Jurkat, Clone E6-1 (cell line): ENCODE measurements at places on chromosomes 2 and 18.
A peak's percentile ranks its signal among the peaks of the same experiment; 100 is the strongest.

DNA sequence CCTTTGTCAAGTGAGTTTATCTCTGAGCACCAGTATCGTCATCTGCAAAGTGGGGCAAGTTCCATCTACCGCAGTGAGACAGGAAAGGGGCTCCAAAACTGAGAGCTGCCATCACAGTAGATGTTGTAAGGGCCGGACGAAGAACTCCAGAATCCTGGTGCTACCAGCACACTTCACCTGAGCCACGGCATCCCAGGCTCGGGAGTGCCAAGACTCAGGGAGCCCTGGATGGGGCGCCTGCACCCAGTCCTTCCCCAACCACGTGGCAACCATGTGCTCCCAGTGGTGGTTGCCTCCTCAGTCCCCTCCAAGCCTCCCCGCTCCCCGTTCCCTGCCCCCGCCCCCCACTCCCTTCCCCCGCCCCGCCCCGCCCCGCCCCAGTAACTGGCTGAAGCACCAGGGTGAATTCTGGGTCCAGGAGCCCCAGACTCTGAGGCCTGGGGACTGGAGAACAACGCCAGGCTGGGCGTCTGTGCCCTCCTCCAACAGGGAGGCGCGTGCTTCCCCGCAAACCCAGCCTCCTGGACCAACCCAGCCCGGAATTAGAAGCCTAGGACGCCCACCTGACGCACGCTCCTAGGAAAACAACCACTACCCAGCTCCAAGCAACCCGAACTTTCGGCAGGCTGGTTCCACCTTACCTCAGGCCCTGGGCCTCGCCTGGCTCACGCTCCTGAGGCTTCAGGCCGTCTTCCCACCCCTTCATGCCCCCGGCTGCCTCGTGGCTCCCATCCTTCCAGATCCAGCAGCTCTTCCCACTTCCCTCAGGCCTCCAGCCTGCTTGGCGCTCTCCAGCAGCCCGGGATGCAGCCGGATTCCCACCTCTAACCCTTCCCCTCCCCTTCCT lies 67.6 kb downstream of the LAMA3 start:
- DNase-seq: no peak

DNA sequence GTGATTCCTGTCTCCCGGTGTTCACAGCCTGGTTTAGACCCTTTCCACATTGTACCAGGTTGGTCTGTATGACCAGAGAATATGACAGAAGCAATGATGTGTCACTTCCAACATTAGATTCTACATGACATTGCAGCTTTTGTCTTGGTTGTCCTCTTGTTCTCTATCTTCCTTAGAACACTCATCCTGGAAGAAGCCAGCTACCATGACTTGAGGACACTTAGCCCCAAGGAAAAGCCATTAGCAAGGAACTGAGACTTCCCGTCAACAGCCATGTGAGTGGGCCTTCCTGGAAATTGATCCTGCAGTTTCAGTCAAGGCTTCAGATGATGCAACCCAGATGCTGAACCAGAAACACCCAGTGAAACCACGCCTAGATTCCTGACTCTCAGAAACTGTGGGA lies 143.3 kb downstream of the MREG start:
- DNase-seq: no peak

GRCh38 chr2:65737452-65738011 lies 305.1 kb upstream of the SPRED2 start:
- no peak for DNase-seq

DNA sequence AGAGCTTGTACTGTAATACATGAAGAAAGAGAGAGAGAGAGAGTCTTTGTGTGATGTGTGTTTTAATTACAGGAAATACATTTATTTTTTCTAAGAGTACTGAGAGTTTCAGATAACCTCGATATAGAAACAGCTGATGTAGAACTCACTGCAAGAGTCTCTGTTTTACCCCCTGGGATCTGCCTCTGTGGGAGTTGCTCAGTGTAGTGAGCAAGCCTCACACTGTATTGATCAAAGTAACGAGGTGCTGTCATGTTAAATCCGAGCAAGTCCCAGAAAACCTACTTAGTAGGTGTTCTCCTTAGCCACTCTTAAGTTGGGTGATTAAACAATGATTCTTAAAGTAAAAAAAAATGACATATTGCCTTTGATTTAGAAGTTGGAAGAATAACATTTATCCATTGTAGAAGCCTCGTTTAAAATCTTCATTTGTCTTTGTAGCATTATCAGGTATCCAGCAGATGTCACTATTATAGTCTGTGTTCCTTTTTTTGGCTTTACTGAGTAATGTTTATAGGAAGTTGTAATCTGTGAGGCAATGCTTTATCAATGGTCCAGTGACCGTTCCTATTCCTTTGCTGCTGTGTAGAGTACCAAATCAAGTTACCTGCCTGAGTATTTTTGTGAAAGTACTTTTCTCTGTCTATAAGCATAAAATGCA lies 219.0 kb downstream of the MYO3B start:
- DNase-seq: no peak

- DNase-seq: no peak
Observed at GRCh38 chr18:73232933-73233332, 365.1 kb upstream of the NETO1 start.

GRCh38 chr2:201633661-201634249 lies 9.5 kb downstream of the TMEM237 start:
- DNase-seq: no peak

DNA sequence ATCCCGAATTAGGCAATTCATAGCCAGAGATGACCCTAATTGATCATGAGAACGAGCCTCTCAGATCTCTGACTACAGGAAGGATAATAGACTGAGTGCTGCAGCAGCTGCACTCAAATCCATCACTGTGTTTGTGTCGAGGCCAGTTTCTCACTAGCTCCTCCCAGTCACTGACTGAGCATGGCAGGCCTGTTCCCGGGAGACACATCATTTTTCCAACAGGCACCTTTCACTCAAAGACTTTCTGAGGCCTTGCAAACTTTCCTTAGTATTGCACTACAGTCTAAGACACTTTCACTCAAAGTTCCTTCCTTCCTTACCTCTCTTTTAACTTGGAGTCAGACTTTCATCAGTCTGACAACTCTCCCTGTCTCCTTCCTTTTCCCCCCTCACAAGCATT lies 13.7 kb downstream of the SOS1 start:
- DNase-seq: no peak

- DNase-seq: peak; percentile 73
Observed at GRCh38 chr2:100246163-100247145, 75.8 kb downstream of the LONRF2 start.

- DNase-seq: no peak
Observed at GRCh38 chr2:95700519-95700918, 108.7 kb downstream of the TRIM43 start.

DNA sequence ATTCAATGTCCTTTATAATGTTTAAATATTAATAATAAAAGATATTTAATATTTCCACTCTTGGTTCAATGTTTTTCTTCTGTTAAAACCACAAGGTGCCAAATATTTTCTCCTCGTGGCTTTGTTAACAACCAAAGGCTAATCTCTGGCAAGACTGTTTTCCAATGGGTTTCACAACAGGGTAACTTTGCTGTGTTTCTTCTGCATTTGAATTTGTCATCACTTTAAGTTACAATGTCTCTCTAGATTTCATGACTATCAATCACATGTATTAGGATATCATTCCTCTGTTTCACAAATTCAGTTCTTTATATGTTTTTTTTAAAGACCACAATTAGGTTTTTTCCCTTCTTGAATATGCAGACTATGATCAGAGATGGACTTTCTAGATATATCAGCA lies 469.8 kb upstream of the ACVR2A start:
- DNase-seq: no peak

GRCh38 chr18:22432657-22433137 lies 15.0 kb upstream of the CTAGE1 start:
- no peak for DNase-seq

GRCh38 chr18:63970809-63971205 lies 926 bp downstream of the SERPINB8 start:
- DNase-seq: no peak

GRCh38 chr2:20618468-20618885 lies 32.4 kb downstream of the HS1BP3 start:
- DNase-seq: no peak

- no peak for DNase-seq
Observed at GRCh38 chr18:79720359-79720733, 40.7 kb downstream of the CTDP1 start.

DNA sequence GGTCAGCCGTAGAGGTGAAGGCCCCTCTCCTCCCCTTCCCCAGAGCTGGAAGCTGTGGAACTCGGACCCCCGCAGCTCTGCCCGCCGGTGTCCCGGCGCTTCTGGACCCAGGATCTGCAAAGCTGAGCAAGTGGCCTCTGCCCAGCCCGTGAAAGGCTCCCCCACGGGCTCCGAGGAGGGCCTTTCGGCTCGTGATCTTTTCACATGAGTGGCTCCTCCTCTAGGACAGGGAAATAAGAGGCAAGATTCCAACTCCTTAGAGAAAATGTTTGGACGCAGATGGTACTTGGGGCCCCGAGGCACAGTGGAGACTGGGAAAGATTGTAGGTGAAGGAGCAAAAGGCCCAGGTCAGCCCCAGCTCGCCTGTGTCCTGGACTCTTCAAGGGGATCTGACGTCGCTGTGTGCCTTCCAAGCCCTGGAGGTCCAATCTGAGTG lies 48.2 kb upstream of the SP3 start:
- DNase-seq: no peak

DNA sequence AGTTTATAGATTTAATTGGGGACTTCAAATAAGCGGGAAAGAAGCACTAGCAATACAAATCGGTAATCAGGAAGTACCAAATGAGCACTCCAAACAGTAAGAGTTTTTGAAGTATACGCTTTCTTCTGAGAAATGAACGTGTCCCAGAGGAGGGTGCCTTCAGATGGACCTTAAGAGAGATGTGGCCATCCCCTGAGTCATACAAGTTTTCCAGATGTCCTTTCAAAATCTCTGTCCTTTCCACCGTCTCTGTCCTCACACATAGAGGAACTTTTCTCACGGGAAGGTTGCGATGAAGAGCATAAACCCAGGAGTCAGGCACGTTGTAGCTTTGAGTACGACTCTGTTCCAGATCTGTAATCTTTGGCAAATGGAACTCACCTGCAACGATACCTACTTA lies 1.7 kb upstream of the SMAD2 start:
- DNase-seq: no peak

DNA sequence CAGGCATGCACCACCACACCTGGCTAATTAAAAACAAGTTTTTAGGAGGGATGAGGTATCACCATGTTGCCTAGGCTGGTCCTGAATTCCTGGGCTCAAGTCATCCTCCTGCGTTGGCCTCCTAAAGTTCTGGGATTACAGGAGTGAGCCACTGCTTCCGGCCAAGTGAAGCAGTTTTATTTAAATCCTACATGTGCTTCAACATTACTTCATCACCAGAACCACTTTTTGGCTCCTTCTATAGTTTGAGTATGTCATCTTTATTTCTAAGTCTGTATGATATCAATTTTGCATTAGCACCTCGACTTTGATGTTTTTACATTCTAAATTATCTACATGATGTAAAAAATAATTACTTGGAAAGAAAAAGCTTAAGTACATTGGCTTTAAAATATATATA lies 144.3 kb downstream of the FMNL2 start:
- DNase-seq: no peak

GRCh38 chr2:165440367-165440766 lies 29.1 kb upstream of the CSRNP3 start:
- no peak for DNase-seq

GRCh38 chr18:77079954-77080682 lies 52.5 kb downstream of the MBP start:
- DNase-seq: no peak

DNA sequence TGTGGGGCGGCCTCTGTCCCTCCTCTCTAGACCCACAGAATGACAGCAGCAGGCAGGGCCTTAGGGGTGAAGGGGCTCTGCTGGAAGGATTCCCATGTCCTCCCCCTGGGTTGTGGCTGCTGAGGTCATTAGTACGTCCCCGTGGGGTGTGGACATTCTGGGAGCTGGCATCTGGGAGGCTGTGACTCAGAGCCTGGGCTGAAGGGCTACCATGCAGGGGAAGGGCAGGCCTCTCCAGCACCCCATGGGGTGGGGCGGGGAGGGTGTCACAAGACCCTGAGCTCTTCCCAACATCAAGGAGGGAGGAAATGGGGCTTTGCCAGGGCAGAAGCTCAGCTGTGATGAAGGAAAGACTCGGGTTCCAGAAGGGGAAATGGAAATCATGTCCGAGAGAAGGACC lies 105.8 kb upstream of the SMAD2 start:
- no peak for DNase-seq

- DNase-seq: no peak
Observed at GRCh38 chr2:213015387-213016165, 135.8 kb downstream of the IKZF2 start.

DNA sequence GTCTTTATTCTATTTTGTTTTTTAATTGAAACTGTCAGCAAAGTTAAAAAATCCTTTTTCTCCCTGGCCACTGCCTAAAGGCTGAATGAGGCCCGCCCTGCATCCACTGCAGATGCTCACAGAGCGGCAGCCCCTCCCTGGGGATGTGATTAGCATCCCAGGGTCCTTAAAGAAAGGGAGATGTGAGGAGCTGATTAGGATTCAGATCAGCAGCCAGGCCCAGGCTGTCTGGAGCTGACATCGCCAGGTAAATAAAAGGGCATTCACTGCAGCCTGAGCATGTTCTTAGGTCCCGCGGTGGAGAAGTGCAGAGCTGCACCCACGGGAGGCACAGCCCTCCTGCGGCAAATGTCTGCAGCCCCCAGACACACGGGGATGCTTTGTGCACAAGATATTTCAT lies 83.8 kb downstream of the LONRF2 start:
- no peak for DNase-seq

DNA sequence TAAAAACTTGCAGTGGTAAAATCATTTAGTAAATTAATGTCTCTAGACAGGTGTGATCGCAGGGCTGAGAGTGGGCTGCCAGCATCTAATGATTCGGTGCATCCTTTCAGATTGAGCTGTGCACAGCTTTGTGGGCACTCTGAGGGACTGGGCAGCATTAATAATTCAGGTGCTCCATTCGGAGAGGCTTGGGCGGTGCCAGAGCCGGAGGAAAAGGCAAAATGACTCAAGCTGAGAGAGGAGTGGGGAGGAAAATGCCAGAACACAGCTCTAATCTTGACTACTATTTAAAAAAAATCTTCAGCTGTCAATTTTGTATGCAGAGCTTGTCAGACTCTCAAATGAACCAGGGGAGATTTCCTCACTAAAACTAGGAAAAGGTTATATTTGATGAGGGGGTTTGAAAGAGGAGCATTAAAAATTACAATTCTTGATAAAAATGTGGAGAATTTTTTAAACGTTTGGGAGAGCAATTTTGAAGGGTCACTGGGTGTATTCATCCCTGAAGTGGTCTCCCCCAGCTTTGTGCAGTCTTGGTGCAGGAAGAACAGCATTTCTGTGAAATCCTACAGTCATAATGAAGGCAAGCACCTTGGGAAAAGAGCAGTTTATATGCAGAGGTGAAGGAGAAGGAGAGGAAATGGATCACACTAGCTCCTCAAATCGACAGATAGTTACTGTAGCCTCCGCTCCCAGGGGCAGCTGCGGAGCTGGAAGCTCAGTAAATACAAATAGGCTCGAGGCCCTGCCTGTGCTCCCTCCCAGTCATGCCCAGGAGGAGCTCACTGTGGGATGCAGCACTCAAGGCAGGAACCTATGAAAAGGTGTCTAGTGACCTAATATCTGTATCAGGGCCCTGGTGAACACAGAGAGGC lies 535.4 kb upstream of the RAB6C start:
- no peak for DNase-seq
